ENCODE measurements at places on chromosomes 5 and 9. TPM values are rescaled to one million over a fixed set of nuclear protein-coding genes. Genes with fewer than 3 reads are reported as not detected.

GRCh38 chr9:133585481-133586351, 23.5 kb downstream of the FAM163B start:
- no peak for DNase-seq

GRCh38 chr9:78026416-78026815, 5.2 kb downstream of the GNAQ start:
- DNase-seq, result no peak

- no peak for DNase-seq
Measured at GRCh38 chr5:56052735-56053134, 58.0 kb upstream of the IL6ST start.

DNA sequence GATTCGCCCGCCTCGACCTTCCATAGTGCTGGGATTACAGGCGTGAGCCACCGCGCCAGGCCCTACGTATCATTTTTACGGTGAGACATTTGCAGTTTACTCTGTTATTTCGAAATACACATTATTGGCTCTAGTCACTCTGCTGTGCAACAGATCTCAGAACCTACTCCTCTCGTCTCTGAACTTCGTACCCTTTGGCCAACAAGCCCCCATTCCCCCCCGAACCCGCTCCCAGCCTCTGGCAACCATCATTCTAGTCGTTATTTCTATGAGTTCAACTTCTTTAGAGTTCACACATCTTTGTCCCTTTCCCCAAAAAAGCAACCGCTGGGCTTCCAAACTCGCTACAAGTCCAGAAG, 735 bp downstream of the PTGR1 start:
- DNase-seq, result no peak

- DNase-seq, result no peak
Measured at GRCh38 chr9:75639971-75640610, 250.4 kb upstream of the PCSK5 start.

DNA sequence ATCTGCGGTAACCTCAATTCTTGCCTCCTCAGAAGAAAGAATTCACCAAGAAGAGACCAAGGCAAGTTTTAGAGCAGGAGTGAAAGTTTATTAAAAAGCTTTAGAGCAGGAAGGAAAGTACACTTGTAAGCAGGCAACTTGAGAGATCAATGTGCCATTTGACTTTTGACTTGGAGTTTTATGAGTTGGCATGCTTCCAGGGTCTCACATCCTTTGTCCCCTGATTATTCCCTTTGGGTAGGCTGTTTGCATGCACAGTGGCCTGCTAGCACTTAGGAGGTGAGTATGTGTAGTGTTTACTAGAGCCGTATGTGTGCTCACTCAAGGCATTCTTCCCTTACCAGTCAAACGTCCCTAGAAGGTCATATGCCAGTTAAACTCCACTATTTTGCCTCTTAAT, 111.0 kb upstream of the RAI14 start:
- no peak for DNase-seq

- DNase-seq, result no peak
Measured at GRCh38 chr9:120344230-120344629, 235.7 kb downstream of the CDK5RAP2 start.

- no peak for DNase-seq
Measured at GRCh38 chr9:118362123-118362522, 657.9 kb downstream of the TLR4 start.

- no peak for DNase-seq
Measured at GRCh38 chr5:13439430-13439829, 505.1 kb downstream of the DNAH5 start.

DNA sequence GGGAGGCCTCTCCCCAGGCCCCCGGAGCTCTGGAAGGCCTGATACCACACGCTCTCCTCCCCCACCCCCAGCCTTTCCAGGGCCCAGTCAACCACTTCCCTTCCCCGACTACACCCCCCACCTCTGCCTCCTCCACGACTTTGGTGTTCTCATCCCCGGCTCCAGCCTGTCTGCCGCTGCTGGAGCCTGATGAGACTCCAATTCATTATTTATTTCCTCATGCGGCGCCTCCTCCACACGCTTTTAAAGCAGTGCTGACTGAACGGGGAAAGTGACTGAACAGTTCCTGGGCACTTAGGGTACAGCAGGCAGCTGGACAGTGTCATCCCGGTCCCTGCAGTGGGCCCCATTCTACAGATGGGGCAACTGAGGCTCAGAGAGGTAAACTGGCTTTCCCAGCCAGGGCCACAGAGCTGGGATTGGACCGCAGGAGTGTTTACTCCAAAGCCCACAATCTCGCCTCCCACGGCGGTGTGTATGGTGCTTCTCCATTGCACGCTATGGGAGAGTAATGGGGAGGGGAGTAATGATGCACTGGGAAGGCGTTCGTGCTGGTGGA, 15.9 kb upstream of the RPL26L1 start:
- peak; percentile 90 for DNase-seq

DNA sequence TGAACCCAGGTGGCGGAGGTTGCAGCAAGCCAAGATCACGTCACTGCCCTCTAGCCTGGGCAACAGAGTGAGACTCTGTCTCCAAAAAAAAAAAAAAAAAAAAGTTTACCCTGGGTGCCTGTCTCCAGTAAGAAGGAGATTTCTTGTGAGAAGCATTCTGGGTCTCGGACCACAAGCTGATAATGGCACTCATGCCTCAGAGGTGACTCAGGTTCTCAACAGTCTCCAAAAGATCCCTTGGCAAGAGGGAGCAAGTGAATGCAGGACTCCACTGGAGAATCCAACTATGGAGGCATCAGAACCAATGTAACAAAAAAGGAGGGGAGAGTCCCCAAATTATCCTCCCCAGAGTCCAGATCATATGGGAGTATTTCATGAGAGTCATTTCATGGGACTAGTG, 106.0 kb upstream of the LRRTM2 start:
- DNase-seq, result peak; percentile 7

DNA sequence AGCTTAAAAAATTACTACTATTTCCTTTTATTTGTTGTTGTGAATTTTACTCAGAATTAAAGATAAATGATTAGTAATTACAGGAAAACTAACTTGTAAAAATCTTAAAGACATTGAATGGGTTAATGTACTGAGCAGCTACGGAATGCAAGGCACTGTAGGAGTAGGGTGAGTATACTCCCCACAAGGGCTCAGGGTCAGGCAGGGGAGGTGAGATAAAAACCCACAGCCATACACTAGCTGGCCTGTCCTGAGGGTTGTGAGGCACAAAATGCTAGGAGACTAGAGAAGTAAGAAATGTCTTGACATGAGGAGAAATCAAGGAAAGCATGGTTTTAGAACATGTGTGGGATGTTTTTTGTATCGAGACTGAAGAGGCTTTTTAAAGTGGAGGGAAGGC, 13.4 kb downstream of the ZBED3 start:
- no peak for DNase-seq

DNA sequence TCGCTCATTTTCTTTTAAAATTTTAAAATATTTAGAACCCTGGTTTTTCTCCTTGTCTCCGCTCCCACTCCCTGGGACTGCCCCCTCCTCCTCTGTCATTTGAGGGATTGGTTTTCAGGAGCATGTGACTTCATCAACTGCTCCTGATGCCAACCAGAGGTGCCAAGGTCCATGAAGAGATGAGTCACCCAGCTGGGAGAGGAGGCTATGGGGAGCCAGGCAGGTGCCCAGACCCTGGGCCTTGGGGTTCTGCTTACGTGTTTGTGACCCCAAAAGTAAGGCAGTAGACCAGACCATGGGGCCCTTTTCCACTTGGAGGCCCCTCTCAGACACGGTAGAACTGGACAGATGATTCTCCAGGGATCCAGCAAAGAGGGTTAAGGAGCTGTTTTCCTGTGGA, 167.0 kb downstream of the FGF18 start:
- no peak for DNase-seq

IL4 gene
- total RNA-seq, result not detected

ACSL6 gene
- 0.04 TPM for total RNA-seq

ENHO gene
- 7.1 TPM for total RNA-seq
